ENCODE measurements at places on chromosomes 2 and 18.

DNA sequence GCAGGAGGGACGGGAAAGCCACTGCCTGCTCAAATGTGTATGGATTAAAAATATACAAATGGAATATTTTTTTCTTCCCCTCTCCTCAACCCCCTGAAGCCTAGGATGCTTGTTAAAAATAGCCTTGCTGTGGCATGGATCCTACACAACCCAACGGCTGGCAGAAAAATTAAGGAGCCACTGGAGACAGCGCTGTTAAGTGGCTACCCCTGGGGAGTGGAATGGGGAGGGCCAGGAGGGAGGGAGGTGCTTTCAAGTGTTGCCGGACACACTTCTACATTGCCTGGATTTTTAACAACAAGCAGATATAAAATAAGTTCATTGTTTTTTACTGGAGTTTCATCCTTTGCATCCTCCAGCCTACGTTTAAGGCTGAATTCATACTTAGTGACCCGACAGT lies 66.6 kb downstream of the ZBTB7C start:
- DNase-seq = no peak

GRCh38 chr2:113879457-113879856 lies 10.4 kb upstream of the ACTR3 start:
- DNase-seq = no peak

DNA sequence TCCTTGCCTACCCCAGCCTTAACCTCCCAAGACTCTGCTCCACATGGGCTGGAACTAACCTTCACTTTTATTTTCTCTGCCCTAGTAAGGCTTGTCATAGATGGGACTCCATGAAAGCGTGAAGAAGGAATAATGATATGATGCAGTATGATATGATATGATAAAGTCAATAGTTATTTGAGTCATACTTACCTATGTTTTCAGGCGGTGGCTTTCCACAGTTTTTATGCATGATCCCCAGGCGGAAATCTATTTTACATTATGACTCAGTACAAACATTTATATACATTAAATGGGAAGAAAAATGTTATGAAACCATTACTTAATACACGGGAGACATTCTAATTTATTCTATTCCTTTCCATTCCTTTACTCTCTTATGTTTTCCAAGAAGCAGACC lies 5.6 kb downstream of the ACMSD start:
- no peak for DNase-seq

- DNase-seq = no peak
These were observed 186.4 kb upstream of the COL3A1 start for GRCh38 chr2:188787658-188788240.

GRCh38 chr2:209663139-209663538 lies 108.5 kb upstream of the UNC80 start:
- no peak for DNase-seq
